Activated naive CD8-positive, alpha-beta T cell treated with anti-CD3 and anti-CD28 coated beads for 36 hours (primary cell): ENCODE measurements at places on chromosomes 1 and 21.

DNA sequence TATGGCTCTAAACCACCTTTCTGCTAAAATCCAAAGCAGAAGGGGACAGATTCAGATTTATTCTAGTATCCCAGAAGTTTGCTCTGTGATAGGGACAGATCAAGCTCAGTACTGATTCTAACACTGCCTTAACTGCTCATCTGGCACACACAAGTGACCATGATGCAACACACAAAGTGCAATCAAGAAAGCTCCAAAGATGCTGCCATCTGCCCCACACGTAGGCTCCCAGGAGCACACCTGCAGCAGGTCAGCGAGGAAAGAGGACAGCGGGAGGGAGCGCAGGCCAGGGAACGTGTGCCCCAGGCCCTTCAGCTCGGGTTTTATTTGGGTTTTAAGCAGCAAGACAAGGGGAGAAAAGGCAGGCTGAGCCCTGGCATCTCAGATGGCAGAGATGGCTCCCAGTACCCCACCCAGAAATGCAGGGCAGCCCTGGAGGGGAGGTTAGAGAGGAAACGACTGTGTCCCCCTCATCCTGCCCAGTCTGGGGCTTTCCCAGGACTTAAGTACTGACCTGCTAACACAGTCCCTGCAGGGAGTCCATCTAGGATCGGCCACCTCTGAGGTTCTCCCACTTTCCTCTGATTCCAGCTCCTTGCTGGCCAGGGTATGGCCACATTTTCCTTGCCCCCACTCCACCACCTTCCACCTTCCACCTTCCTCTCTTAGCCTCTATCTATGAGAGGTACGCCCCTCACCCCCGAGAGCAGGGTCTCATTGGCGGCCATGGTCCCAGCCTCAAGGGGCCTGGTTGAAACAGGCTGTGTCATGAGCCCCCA lies 1.2 kb downstream of the TRIM11 start:
- DNase-seq, result no peak

- no peak for DNase-seq
Measured at GRCh38 chr1:228836427-228836826, 101.1 kb downstream of the RHOU start.

GRCh38 chr1:25540750-25541342 lies 2.6 kb upstream of the LDLRAP1 start:
- DNase-seq, result no peak

DNA sequence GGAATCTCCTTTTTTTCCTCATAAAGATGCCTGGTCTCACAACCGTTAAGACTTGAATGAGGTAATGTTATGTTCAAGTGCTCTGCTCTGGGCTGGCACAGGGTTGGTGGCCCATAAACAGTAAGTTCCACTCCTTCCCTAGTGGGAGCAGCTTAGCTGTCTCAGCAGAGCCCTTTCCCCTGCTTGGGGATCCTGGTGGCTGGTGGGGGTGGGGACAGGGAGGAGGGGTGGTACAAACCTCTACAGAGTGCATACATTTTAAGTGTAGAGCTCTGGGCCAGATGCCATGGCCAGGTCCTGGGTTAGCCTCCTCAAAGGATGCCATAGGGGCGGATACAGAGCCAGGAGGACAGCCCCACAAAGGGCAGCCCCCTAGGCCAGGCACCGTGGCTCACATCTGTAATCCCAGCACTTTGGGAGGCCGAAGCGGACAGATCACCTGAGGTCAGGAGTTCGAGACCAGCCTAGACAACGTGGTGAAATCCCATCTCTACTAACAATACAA lies 20.7 kb upstream of the PADI1 start:
- no peak for DNase-seq

- DNase-seq, result no peak
Measured at GRCh38 chr1:186404454-186405051, 28.9 kb downstream of the ODR4 start.

DNA sequence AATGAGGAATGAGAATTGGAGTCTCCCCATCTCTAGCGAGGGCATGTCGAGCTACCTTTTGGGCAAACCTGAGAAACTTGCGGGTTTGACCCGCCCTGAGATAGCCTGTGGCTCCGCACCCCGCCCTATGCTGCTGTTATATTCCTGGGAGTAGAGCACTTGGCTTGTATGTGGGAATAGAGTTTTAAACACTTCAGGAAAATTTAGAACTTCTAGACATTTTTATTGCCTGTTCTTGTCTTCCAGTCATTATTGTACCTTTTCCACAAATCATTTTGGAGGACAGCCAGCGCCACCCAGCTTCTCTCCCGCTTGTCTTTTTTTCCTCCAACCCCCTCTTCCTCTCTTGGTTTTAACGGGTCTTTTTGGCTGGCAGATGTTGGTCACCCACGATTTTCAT lies 738 bp downstream of the GNPAT start:
- DNase-seq, result peak; percentile 17

DNA sequence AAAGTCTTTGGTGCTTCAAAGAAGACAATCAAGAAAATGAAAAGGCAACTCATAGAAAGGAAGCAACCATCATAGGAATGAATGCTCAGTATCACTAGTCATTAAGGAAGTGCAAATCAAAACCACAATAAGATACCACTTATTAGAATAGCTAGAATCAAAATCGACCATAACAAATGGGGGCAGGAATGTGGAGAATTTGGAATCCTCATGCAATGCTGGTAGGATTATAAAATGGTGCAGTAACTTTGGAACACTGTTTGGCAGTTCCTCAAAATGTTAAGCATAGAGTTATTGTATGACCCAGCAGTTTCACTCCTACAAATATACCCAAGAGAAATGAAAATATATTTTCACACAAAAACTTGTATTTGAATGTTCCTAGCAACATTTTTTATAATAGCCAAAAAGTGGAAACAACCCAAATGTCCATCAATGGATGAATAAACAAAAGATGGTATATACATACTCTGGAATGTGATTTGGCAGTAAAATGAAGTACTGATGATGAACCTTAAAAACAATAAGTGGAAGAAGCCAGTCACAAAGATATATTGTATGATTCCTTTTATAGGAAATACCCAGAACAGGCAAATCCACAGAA lies 105.6 kb downstream of the MIS18A start:
- no peak for DNase-seq

DNA sequence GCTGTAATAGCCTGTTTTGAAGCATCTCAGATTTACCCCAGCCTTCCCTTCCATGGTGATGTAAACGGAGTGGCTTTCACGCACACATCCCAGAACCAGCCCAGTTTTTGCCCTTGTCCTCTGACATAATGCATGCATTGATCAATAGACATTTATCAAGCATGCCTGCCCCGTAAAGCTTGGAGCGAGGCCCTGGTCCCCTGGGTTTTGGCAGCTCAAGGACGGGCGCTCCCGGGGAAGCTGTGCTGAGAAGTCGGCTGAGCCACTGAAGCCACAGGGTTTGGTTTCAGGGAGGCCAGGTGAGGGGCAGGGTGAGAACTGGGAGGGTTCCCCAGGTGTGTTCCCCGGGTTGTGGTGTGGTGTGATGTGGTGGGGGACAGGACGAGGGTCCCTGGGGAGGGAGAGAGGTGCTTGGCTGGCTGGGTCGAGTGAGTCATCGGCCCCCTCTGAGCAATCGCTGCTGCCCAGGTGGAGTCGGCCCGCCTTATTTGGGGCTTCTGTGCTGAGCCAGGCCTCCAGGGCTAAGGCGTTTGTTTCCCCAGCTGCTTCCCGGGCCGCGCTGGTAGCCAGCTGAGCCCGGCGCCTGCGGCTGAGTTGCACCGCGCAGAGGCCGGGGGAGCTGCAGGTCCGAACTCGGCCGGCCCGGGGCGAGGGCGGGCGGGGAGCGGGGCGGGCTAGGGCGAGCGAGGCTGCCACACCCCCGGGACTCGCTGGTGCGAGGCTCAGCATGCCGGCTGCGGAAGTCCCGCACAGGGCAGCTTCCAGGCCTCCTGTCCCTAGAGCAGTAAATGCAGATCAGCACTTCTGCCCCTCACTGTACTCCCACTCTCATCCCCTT lies 23.6 kb downstream of the ATP2B4 start:
- DNase-seq, result peak; percentile 83

DNA sequence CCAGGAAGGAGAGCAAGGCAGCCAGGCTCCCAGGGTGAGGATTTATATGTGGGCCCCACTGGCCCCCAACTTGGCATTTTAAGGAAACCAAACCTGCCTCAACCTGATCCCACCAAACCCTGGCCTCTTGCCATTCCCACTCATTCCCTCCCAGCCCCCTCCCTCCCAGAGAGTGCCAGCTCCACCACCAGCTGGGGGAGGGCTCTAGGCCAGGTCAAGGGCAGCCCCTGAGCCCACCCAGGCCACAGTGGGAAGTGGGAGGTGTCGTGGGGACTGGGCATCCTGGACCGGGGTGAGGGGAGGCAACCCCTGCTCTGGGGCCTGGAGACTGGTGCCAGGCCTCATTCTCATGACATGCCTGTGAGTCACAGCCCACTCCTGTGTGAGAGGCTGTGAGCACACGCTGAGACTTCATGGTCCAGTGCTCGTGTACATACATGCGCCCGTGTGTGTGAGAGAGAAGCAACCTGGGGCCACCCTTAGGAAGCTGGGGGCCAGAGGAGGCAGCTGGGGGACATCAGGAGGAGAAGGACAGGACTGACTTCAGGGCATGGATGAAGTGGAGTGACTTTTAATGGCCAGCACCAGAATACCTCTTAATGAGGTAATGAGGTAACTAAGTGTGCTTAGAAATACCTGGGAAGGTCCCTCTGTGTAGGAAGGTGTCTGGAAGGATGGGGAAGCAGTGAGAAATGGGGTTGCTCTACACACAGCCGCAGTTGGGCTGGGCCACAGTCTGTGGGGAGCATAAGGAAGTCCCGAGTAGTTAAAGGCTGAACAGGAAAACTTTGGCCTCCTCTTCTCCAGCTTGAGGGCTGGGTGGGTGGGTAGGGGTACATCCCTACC lies at the start of gene S100A2:
TSS of gene S100A2 (minus strand) at position 316 of the 846 bp plus-strand sequence. CDS start 1,967 bp downstream, outside the sequence.
- peak; percentile 49 for DNase-seq

- DNase-seq, result no peak
Measured at GRCh38 chr1:84103197-84103992, 40.7 kb upstream of the PRKACB start.

DNA sequence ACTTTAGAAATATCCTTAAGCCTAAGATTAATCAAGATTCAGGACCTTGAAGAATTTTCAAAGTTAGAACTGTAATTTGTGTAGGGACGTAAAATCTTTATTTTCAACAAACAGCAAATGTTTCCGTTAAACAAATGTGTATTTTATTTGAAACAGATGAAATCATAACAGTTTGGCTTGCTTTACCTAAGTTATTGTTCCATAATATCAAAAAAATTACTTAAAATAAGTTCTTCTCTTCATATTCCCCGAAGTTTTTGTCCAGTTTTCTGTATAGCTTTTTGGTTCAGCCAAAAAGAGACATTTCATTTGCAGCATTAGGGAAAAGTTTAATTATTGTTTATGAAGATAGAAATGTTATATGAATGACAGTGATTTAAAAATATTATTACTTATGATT lies 100.1 kb downstream of the NFIA start:
- DNase-seq, result no peak

DNA sequence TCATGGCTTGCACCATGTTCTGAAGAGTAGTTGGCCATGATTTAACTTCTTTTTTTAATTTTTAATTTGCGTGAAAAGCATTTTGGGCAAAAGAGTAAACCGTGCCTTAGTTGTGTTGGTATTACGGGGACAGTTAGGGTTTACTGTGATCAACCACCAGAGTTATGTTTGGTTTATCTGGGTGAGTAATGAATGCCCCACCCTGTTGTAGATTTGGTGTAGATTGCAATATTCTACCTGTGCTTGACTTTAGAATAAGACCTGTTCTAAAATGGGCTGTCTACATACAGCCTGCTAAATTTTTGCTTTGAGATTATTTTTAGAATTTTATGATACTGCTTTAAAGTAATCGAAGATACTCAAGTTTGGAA lies 1.4 kb downstream of the USP25 start:
- DNase-seq, result no peak

GRCh38 chr1:211326528-211327345 lies at the start of gene TRAF5:
Gene TRAF5 (plus strand): TSS chr1:211326833. CDS start chr1:211353240, 26,407 bp downstream.
- DNase-seq, result peak; percentile 73

DNA sequence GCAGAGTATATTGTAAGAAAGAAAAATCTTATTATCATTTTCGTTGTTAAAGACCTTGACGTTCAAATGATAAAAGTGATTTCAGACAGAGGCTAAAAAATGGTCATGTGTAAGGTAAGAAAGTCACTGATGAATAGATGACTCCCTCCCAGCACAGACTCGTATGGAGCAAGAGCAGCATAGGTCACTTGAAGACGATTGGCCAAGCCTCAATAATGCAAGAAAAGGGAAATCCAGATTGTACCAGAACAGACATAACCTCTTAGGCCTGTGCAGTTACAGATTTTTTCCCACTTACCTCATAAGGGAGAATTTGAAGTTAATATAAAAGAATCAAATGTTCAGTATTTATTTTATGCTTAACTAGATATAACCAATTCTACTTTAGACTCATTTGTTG lies 16.3 kb upstream of the OLFML2B start:
- no peak for DNase-seq

GRCh38 chr1:15712168-15712567 lies 23.9 kb upstream of the SLC25A34 start:
- DNase-seq, result peak; percentile 16

DNA sequence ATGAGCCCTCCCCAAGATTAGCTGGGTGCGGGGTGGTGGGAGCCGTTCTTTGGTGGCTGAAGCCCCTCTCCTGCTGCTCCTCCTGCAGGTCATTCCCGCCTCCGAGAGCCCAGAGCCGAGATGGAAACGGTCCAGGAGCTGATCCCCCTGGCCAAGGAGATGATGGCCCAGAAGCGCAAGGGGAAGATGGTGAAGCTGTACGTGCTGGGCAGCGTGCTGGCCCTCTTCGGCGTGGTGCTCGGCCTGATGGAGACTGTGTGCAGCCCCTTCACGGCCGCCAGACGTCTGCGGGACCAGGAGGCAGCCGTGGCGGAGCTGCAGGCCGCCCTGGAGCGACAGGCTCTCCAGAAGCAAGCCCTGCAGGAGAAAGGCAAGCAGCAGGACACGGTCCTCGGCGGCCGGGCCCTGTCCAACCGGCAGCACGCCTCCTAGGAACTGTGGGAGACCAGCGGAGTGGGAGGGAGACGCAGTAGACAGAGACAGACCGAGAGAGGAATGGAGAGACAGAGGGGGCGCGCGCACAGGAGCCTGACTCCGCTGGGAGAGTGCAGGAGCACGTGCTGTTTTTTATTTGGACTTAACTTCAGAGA lies 448 bp downstream of the G0S2 start:
- DNase-seq, result no peak

DNA sequence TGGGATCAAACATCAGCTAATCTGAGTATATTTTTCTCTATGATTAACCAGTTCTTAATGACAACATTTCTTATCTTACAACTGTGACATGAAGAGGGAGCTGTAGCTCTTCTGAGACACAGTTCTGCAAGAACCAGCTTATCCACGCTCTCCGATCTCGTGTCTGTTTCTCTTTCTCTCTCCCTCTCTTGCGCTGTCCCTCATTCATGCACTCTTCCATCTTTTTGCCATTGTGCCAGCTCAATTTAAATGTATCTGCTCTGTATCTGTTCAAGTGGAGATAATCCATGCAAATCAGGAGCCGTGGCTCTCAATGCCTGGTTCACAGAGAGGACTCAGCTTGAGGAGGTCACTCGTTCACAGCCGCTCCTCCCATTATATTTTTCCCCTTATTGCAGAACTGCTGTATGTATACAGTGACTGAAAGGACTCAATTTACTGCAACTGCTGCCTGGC lies 494.7 kb upstream of the ADGRL2 start:
- no peak for DNase-seq
